ENCODE measurements at places on chromosomes 3 and 15.
A peak's percentile ranks its signal among the peaks of the same experiment; 100 is the strongest.

- DNase-seq: no peak
Measured at GRCh38 chr3:55882006-55882405, 394.9 kb upstream of the WNT5A start.

GRCh38 chr15:62771234-62771633, 271.3 kb upstream of the TPM1 start:
- DNase-seq: no peak

GRCh38 chr3:28903171-28903601, 377.7 kb upstream of the RBMS3 start:
- peak; percentile 36 for DNase-seq

GRCh38 chr3:196706731-196707130, 5.3 kb downstream of the CEP19 start:
- no peak for DNase-seq

- no peak for DNase-seq
Measured at GRCh38 chr3:190019006-190019405, 101.7 kb downstream of the P3H2 start.

DNA sequence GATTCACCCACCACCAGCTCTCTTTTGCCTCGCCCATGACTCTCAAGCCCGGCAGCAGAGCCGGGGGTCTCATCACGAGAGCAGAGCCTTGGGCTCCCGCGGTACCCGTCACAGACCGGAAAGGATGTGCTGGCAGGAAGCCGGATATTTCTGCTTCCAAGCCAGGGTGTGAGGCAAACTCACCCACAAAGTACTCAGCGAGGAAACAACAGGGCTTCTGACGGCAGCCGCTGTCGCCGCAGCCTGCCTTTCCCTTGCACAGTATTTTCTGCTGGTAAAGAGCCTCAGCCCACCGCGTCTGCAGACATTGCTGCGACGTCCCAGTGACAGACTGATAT, 119.9 kb downstream of the NSMCE3 start:
- no peak for DNase-seq

- no peak for DNase-seq
Measured at GRCh38 chr3:169240786-169241486, 422.6 kb downstream of the MECOM start.

DNA sequence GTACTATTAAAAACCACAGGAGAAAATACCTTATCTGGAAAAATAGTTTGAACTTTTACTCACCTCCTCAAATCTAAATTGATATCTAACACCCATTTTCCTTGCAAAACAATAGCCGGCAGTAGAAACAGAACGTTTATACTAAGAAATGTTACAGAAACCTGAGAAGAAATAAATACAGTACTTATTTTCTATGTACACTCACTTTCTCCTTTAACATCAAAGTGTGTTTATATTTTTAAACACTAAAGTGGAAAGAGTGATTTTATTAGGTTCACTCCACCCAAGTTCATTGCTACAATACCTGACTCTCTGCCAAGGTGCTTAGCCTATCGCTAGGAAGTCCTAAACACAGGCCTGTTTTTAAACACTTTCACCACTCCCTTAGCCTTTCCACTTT, 87.8 kb upstream of the TJP1 start:
- DNase-seq: no peak

GRCh38 chr3:129620828-129621559, 14.5 kb upstream of the PLXND1 start:
- no peak for DNase-seq

DNA sequence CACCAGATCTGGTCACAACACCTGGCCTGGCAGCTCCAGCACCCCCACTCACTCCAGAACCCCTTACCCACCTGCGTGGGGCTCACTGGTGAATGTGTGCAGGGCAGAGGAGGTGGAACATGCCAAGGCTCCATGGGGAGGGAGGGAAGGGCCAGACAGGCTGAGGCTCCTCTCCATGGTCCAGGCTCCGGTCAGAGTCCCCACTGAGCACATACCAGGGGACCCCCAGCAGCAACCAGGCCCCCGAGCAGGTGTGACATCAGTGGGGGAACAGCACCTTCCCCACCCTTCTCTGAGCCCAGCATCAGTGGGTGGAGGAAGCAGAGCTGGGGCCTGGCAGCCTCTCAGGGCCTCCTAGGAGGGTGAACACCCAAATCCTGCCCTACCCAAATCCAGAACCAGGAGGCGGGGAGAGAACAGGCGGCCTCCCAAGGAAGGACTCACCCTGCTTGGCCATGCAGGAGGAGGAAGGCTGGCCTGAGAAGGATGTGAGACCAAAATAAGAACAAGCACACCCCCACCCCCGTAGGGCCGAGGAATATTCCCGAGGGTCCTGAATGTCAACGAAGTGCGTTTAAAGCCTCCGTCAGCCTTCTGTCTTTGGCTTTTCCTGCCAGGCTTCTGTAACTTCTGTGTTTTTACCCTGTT, 1.1 kb upstream of the GP9 start:
- no peak for DNase-seq

GRCh38 chr3:32405155-32405554, 13.5 kb downstream of the CMTM7 start:
- no peak for DNase-seq

GRCh38 chr3:126456211-126456610, 19.5 kb downstream of the ZXDC start:
- no peak for DNase-seq

- no peak for DNase-seq
Measured at GRCh38 chr3:156682501-156682900, 8.1 kb downstream of the TIPARP start.

DNA sequence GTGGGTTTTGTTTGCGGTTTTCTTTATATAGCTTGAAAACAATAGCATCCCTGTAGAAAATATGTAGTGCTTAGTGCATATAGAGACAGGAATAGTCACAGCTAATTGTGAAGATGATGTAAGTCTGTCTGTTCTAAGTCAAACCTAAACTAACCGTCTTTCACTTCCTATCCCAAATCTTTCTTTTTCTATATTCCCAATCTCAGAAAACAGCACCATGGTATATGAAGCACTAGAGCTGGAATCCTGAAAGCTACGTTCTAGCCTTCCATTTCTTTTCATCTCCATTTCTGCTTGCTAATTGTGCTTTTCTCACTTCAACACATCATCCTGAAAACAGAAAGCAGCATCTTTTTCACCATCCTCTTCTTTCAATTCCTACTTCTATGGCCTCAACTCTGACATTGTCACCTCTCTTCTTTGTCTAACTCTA, 1235.5 kb downstream of the ROBO2 start:
- no peak for DNase-seq

DNA sequence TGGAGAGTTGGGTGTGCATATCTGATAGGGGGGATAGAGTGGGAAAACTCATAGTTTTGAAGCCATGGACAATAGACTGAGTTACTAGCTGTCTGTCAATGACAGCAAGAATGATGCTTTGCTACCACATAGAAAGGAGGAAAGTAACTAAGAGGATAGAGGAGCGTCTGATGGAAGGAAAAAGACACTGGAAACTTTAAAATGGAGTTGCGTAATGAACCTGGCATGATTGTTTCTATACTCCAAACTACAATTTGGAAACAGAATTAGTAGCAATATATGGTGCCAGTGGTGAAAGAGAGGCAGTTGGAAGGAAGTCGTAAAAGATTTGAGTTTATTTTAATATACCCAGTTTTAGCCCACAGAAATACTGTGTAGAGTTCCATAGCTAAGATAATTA, 163.6 kb downstream of the TUSC7 start:
- no peak for DNase-seq

Data from aorta (tissue), 5 donors.